ENCODE measurements at places on chromosomes 3 and 15.

GRCh38 chr15:101411581-101411980 lies 77.9 kb downstream of the PCSK6 start:
- DNase-seq = no peak

DNA sequence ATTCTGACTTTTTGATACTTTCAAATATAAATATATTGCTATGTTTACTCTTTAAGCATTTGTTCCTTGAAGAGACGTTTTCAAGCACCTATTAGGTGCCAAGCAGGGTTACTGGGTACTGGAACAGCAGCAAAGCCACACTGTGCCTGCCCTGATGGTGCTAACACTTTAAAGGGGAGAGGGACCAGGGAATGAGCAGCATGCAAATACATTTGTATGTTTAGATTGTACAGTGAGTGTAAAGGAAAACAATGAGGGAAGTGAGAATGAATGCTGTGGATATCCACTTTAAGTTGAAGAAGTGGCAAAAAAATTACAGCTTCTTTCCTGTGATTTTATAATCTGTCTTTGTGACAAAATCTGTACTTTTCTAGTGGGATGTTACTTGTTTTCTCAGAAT lies 400.2 kb upstream of the ATP11B start:
- DNase-seq = no peak

- peak; percentile 25 for DNase-seq
These were observed 106.6 kb downstream of the SSR3 start for GRCh38 chr3:156448300-156448699.

- DNase-seq = peak; percentile 29
These were observed 168.5 kb downstream of the SV2B start for GRCh38 chr15:91268510-91268909.

DNA sequence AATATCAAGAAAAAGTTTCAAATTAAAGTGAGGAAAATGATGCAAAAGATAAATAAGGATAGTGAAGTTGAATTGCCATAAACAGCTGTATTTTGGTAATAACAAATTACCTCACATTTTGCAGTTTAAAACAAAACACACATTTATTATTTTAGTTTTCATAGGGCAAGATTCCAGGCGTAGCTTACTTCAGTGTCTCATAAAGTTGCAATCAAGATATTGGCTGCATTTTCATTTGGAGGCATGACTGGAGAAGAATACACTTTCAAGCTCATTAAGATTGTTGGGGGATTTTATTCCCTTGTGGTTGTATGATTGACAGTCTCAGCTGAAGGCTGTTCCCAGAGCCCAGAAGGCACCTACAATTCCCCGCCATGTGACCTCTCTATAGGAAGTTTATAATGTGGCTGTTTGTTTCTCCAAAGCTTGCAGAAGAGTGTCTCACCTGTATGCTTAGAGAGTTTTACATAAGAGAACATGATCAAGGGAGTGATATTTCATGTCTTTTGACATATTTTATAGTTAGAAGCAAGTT lies 151.4 kb downstream of the OTOL1 start:
- DNase-seq = no peak

DNA sequence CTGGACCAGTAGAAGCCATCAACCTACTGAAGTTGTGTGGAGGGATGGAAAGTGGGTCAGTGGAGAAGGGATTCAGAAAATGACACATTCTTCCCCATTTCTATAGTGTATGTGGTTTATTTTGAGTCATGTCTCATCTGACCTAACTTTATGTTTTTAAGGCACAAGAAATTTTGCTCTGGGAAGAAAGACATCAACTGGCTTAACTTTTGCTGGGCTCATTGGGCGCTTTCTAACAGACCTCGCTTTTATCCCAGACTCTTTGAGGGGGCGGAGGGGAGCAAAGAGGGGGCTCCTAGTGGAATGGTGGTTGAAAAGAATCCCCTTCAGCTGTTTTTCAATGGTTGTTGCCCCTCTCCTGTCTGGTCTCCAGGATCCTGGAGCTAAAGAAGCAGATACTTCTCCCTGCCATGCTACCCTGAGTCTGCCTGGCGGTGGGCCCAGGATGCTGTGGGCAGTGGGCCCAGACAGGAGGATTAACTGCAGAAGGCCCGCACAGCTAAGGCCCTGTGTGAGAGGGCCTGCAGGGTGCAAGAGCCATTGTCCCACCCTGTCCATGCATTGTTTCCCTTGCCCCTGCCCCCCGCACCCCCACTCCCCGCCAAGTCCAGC lies 14.5 kb downstream of the CSRNP1 start:
- no peak for DNase-seq

GRCh38 chr3:34374521-34374920 lies 576.1 kb downstream of the PDCD6IP start:
- no peak for DNase-seq

- no peak for DNase-seq
These were observed 4.2 kb downstream of the NCKIPSD start for GRCh38 chr3:48681541-48681880.

GRCh38 chr15:48985516-48985915 lies 21.8 kb upstream of the SHC4 start:
- DNase-seq = no peak

DNA sequence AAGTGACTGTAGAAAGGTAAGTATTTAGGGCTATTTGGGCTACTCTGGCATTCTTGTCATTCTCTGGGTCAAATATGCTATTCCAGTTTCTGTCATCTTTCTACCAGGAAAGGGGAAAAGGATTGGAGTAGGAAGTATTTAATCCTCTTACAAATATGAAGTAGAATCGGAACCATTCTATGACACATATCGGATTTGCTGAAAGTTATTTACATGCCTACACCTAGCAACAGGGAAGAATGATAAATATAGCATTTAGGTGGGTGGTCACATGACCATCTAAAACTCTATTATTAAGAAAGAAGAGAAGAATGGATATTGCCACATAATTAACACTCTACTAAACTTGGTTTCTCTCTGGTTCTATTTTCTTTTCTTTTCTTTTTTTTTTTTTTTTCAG lies 1353.1 kb downstream of the ZPLD1 start:
- DNase-seq = no peak

DNA sequence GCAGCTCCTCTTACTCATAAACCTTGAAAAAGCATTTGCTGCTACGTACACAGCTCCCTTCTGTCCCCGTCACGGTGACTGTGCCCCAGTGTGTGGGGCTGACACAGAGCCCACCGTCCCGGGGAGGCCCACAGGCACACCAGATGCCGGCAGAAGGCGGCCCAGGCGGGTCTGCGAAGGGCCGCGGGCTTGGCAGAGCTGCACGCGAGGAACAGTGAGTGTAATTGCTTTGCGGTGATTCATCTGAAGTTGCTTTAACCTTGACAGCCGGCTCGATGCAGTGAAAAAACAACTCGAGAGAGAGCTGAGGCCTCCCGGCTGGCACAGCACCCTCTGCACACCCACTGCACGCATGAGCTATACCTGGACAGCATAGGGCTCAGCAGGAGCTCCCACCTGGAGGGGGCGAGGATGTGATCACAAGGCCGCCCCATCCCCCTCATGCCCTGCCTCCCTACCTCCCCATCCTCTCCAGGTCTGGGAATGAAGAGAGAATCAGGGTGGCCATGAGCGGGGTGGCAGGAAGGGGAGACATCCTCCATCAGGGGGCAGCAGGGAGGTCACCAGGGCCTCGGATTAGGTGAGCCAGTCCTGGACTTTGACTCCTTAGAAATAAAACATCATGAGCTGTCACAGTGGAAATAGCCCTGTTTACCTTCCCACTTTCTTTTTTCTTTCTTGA lies 172.7 kb downstream of the MEGF11 start:
- no peak for DNase-seq

GRCh38 chr15:64774629-64775493 lies 528 bp downstream of the RBPMS2 start:
- peak; percentile 30 for DNase-seq

GRCh38 chr3:117407317-117407716 lies 697.7 kb downstream of the TUSC7 start:
- no peak for DNase-seq

DNA sequence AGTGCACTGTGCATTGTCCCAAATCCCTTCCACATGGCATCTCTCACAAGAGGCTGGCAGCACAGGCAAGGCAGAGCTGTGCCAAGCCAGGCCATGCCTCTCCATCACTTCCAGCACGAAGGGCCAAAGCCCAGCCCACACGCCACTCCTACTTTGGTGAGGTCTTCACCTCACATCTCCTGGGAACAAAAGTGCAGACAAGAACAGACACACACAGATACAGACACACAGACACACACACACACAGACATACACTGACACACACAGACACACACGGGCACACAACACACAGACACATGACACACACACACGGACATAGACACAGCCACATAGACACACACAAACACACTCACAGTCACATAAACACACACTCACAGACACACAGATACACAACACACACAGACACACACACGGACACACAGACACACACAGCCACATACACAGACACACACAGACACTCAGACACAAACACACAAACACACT lies 233.3 kb downstream of the UACA start:
- no peak for DNase-seq

DNA sequence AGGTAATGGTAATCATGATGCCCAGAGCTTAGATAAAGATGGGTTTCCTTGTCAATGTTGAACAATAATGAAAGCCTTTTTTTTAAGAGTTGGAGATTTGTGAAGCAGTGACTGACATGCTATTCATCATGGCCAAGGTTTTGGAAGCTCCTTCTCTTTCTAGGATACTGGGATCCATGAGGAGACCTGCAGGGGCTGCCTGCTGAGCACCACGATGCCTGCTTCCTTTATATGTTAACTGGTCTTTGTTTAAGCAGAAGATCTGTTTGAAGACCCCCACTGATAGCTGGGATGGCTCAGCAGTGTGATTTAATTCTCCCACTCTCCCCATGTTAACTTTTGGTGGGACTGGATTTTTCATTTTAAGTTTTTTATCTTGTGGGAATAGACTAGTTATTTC lies 15.8 kb downstream of the RBP1 start:
- no peak for DNase-seq

DNA sequence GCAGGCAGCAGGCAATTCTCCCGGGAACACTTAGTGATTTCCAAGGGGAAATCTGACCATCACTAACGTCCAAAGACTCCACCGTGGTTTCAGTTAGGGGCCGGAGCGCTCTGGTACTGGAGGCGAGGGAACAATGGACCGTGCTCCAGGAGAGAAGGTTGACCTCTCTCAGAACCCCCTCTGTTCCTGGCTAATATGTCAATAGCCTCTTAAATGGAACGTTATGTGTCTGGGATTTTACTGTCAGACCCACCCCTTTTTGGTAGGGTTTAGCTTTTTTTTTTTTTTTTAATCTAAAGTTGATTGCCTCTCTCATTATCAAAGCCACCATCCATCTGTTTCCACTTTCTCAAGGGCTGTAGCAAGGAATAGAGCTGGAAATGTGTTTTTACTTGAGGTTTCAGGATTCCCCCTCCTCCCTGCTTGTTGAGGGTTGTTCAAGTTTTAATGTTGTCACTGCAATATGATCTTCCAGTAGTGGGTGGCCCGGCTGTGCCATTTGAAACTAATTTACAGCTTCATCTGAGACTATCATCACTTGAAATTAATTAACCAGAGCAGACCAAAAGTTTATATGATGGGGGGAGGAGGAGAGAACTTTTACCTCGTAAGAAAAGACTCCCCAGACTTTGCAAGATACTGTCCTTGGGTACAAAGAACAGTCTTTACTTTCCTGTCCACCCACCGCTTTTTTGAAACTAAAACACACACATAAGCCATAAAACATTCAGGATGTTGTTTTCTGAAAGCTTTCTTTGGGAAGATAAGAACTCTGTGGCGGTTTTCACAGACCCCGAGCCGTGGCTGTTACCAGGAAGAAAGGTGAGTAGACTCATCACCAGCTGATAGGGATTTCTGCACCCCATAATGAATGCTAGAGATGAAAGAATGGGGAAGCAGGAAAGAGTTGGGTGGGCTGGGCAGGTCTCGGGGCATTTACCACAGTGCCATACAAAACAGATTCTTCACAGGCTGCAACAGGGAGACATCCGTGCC lies 187.8 kb downstream of the UACA start:
- DNase-seq = no peak

DNA sequence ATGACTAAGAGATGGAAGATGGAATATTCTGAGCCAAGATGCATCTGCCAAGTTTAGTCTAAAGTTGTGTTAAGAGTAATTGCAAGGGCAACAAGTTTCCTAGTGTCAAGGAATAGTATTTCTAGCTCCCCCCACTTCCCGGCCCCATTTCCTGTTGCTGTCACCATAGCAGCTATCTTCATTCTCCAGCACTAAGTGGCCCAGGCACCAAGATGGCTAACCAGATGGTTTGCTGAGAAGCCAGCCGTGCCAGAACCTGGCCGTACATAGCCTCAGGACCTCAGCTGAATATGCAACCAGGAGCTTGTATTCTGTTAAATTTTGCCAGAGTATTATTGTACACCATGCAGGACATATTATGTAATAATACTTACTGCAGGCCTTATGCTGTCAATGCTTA lies 108.8 kb upstream of the UMPS start:
- no peak for DNase-seq

GRCh38 chr15:70690021-70690420 lies 73.3 kb downstream of the UACA start:
- no peak for DNase-seq
